ENCODE measurements at places on chromosomes 7 and 10. TPM values are rescaled to one million over a fixed set of nuclear protein-coding genes. Genes with fewer than 3 reads are reported as not detected.

The TET1 gene
- total RNA-seq, result 5.2 TPM

The TMEM225B gene
- 1.4 TPM for total RNA-seq

The ACTL6B gene
- total RNA-seq, result not detected

The TBC1D12 gene
- total RNA-seq, result 16.2 TPM

The SMKR1 gene
- 3.9 TPM for total RNA-seq

GRCh38 chr10:32167450-32167849 is 111.2 kb upstream of the KIF5B start:
- peak; percentile 62 for DNase-seq

GRCh38 chr7:499853-500485 is 19.7 kb downstream of the PDGFA start:
- DNase-seq, result no peak

DNA sequence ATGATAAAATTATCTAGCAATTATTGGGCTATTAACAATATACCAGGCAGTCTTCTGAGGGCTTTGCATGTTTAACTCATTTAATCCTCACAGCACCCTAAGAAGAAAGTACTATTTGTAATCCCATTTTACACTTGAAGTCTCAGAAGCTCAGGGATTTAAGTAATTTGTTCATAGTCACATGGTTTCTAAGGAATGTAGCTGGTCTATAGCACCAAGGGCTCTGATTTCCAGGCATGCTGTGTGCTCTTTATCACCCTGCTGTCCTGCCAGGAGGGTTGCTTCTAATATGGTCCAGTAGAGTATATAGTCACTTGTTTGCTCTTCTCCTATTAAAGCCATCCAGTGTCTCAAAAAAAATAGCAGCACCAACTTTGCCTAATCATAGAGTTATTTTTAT is 417.2 kb downstream of the PLXDC2 start:
- DNase-seq, result no peak
